ENCODE measurements at places on chromosomes 16 and 17.

DNA sequence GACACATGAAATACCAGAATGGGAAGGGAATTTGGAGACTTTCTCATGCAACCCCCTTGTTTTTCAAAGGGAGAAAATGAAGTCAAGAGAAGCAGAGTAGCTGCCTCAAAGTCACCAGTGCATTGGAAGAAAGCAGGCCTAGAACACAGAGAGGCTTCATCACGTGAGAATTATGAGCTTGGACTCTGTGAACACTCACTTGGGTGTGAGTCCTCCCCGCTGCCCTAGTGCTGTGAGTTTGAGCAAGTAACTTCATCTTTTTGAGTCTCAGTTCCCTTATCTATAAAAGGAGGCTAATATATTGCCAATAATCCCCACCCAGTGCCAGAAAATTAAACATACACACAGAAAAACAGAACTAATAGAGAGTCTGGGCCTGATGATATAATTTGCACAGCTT lies 315.8 kb downstream of the XYLT1 start:
- DNase-seq = no peak

DNA sequence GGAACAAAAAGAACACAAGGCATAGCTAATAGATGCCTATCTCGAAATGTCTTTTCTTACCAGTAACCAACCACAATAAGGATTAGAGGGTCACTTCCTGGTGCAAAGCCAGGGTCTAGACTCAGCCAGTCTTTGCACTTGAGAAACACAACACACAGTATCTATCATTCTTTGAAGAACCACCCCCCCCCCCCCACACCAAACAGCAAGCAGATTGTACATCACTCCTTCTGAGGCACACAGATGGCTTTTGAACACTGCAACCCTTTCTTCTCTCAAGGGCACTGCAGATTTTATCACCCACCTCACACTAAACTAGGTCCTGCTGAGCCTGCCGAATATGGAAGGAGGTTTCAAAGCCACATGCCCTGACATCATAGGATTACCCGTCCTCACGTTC lies 145.6 kb downstream of the AATF start:
- no peak for DNase-seq

GRCh38 chr17:68505951-68506350 lies 6.3 kb upstream of the PRKAR1A start:
- no peak for DNase-seq

GRCh38 chr17:17696085-17696484 lies 14.8 kb downstream of the RAI1 start:
- DNase-seq = no peak

- peak; percentile 92 for DNase-seq
These were observed 22.1 kb downstream of the VAC14 start for GRCh38 chr16:70778901-70779309.

- DNase-seq = no peak
These were observed 411 bp downstream of the GGT6 start for GRCh38 chr17:4559966-4560365.

Data from lung (tissue), 17 donors.